Lower leg skin (tissue), 4 donors: ENCODE measurements at places on chromosomes 16 and 17. TPM values are rescaled to one million over a fixed set of nuclear protein-coding genes. Genes with fewer than 3 reads are reported as not detected.

- DNase-seq, result no peak
Measured at GRCh38 chr17:11351479-11351878, 110.5 kb downstream of the SHISA6 start.

- DNase-seq, result no peak
Measured at GRCh38 chr16:1561266-1561665, 27.8 kb downstream of the TMEM204 start.

GRCh38 chr16:88631384-88631783 lies 7.0 kb upstream of the IL17C start:
- no peak for DNase-seq

DNA sequence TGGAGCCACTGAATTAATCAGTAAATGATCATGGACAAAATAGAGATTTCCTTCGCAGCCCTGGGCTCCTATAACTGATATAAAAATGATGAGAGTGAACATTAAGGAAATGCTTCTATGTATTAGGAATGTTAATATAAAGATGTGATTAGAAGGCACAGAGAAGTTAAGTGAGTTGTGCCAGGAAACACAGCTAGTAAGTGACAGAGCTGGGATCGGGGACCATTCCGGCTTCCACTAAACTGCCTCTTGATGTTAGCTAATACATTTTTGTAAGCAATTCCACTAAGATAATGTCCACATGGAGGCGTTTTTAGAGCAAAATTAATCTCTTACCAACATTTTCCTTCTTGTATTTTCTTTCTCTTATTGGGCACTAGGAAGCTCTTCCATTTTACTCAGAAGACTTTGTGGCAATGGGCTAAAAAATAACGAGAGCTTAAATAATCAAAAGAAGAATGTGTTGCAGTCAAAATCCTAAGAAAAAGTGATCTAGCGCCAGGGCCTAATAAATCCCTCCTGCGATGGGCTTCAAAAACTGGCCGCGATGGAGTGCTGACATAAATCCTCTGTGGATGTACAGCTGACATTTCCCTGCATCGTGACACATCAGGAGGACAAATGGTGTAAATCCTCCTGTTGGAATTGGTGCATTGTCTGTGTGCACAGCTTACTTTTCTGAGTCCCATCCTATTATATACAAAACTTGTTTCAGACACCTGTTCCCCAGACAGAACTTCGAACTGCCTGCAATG lies 326.1 kb upstream of the MAF start:
- no peak for DNase-seq

CHST5 gene
- total RNA-seq, result not detected

GPR139 gene
- not detected for total RNA-seq

GRCh38 chr17:60086818-60087591 lies 8.3 kb upstream of the HEATR6 start:
- no peak for DNase-seq

- DNase-seq, result peak; percentile 86
Measured at GRCh38 chr17:338442-339192, 14.0 kb downstream of the RPH3AL start.

- no peak for DNase-seq
Measured at GRCh38 chr17:8709006-8709405, 35.6 kb downstream of the CCDC42 start.

GRCh38 chr16:50178491-50178941 lies 25.4 kb downstream of the TENT4B start:
- DNase-seq, result no peak

- no peak for DNase-seq
Measured at GRCh38 chr17:77515227-77515626, 374.5 kb downstream of the SEC14L1 start.

DNA sequence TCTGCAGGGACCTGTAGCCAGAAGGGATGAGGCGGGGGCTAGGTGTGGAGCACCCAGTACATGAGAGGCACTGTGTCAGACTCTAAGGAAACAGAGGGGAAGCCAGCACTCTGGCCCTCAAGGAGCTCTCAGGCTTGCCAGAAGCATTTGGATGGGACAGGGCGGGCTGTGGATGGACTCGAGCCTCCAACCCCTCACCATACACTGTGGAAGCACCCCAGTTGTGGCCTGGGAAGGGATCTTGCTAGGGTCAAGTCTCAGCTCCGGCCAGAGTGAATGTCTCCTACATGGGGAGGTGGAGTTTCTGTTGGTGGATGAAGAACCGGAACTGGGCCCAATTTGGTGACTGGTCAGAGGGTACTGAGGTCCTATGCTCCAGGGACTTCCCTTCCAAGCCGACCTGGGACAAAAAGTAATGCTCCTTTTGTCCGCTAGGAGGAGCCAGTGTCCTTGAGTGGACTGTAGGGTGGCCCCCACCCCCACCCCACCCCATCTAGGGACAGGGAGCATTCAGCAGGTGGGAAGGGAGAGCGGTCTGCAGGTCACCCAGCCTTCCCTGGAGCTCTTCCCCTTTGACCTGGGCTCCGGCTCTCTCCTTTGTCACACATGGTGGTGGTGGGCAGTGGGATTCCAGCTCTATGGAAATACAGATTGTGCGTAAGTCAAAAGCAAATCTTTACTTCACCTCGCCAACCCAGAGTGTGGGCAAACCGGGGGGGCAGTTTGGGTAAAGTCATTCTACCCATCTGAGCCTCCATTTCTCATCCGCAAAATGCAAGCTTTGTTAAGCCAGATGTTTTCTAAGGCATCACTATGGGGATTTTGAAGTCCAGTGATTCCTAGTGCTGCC lies 20.4 kb upstream of the PHB1 start:
- DNase-seq, result peak; percentile 84

MT1G gene
- total RNA-seq, result not detected

DNA sequence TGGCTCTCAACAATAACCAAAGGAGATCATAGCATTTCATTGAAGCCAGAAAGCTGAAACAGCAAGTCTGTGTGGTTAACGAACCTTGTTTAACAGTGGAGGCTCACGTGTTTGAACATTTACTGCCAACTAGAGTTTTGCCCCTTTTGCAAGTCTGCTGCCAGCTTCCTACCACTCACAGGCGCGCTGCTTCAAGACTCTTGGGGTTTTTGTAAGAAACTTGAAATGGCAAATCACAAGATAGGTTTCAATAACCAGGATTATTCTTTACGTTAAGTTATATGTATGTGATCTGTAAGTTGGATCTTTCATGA lies 1.2 kb downstream of the SNTB2 start:
- no peak for DNase-seq

CD300LG gene
- 9.7 TPM for total RNA-seq

GRCh38 chr16:79209308-79209707 lies 391.2 kb downstream of the MAF start:
- DNase-seq, result no peak

INCA1 gene
- 2.6 TPM for total RNA-seq

- no peak for DNase-seq
Measured at GRCh38 chr17:9185142-9185541, 163.8 kb downstream of the NTN1 start.

DNA sequence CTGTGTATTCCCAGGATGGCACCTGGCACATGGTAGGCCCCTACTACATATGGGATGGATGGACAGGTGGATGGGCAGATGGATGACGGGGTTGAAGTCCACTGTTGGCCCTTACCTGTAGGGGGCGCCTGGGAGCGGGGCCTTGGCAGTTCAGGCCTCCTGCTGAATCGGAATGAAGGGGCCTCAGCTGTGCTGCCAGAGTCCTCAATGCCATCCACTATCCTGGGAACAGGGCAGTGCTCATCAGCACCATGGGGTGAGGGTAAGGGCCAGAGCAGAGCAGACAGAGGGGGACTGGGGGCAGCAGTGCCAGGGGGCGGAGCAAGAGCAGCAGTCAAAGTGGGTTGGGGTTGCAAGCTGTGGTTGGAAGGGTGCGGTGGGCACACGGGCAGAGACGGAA lies 8.3 kb upstream of the RAB5C start:
- no peak for DNase-seq

PGS1 gene
- 30.4 TPM for total RNA-seq

PKMYT1 gene
- 7.4 TPM for total RNA-seq
